Activated CD8-positive, alpha-beta memory T cell treated with anti-CD3 and anti-CD28 coated beads for 48 hours (primary cell): ENCODE measurements at places on chromosomes 3 and 15.
A peak's percentile ranks its signal among the peaks of the same experiment; 100 is the strongest.

- DNase-seq = no peak
Observed at GRCh38 chr3:4398120-4398940, 68.7 kb downstream of the SUMF1 start.

DNA sequence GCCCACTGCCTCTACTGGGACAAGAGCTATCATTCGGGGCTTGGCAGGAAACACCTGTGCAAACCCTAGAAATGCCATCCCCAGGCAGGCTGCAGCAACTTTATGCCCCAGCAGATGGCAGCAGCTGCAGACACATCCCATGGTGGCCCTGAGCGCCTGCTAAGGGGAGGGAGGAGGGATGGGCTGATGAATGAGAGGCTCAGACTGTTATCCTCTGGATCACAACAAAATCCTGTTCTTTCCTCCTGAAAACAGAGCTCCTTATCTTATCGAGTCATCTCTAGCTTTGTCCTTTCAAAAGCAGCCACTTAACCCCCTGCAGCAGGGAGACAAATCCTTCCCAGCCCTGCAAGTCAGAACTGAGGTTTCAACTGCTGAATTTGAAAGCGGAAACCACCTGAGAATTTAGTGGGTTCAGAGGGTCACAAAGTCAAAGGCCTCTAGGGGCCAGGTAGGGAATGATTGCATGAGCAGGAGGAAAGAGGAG lies 90.6 kb upstream of the PROK2 start:
- peak; percentile 52 for DNase-seq

DNA sequence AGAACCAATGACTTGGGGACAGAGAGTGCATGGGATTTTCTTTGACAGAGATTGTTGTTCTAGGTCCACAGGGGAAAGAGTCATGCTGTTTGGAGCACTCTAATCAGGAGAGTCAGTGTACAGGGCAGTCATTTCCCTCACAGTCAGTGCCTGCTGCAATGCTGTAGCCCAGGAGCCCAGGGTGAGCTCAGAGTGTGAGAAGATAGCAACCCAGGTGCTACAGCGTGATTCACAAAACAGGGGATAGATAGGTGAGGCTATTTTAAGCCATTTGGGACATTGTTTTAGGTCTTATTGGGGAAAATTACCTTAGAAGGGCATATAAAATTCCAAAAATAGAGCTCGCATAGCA lies 37.3 kb downstream of the LNP1 start:
- no peak for DNase-seq

GRCh38 chr3:173796890-173797289 lies 399.3 kb downstream of the NLGN1 start:
- no peak for DNase-seq

GRCh38 chr3:194482196-194482593 lies 4.6 kb downstream of the ATP13A3 start:
- no peak for DNase-seq

DNA sequence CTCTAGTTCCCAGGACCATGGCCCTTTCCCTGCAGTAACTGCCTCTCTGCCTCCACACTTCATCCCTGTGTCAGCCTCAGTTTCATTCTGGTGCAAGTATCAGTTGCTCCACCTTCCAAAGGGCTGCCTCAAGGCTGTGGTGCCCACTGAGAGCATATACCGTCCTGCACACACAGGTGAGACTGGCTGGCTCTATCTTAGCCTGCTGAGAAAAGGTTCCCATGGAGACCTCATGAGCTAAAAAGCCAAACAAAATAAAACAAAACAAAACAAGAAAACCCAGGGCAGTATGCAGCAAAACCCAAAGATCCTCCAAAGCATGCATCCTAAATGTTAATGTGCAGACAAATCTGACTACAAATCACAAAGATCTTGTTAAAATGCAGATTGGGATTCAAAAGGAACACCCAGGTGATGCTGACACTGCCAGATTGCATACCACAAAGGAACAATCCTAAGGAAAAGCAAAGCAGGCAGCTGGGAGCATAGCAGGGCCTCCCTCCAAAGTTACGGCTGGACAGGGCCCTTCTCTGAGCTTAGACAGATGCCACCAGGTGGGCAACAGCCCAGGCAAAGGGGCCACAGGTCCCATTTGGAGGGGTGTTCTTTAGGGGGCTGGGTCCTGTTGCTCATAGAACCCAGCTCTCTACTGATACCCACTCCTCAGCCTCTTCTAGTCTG lies 76.3 kb upstream of the SLCO2A1 start:
- DNase-seq = no peak

GRCh38 chr3:49967291-49967690 lies 27.3 kb downstream of the RBM6 start:
- no peak for DNase-seq

GRCh38 chr3:76943058-76943457 lies 96.8 kb upstream of the ROBO2 start:
- DNase-seq = no peak

- DNase-seq = no peak
Observed at GRCh38 chr3:76912841-76913383, 127.0 kb upstream of the ROBO2 start.

- no peak for DNase-seq
Observed at GRCh38 chr15:77784361-77785292, 151.9 kb upstream of the LINGO1 start.

DNA sequence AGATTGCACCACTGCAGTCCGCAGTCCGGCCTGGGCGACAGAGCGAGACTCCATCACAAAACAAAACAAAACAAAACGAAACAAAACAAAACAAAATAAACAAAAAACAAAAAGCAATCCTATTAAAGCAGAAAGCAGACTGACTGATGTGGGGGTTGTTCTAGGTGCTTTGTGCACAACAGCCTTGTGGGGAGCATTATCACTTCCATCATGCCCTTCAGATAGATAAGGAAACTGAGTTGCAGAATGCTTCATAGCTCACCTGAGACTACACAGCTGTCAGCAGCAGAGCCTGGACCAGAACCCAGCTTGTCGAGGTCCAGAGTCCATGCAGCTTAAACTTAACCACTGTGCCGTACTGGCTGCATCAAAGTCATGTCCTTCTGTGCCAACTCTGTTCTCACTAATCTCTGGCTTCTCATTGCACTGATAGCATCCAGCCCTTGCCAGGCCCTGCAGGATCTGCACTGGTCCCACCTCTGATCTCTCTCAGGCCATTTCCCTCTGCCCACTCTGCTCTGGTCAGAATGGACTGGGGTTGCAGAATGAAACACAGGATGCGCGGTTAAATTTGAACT lies 47.6 kb upstream of the MRPS22 start:
- DNase-seq = no peak

DNA sequence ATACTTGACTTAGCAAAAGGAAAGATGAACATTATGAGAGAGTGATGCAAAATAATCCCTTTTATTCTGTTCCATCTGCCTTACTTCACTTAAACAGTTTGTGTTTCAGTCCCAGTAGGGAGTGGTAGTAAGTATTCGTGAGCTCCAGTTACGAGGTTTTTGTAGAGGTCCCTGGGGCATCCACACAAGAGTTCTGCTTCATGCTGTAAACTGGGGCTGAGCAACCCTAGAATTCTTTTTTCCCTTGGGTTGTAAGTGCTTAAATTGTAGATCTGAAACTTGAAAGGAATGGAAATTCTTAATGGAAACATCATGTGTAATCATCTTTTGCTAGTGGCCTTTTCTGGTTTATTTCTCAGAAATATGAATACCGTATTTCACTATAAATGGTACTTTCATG lies 79.5 kb downstream of the SEMA6D start:
- no peak for DNase-seq

DNA sequence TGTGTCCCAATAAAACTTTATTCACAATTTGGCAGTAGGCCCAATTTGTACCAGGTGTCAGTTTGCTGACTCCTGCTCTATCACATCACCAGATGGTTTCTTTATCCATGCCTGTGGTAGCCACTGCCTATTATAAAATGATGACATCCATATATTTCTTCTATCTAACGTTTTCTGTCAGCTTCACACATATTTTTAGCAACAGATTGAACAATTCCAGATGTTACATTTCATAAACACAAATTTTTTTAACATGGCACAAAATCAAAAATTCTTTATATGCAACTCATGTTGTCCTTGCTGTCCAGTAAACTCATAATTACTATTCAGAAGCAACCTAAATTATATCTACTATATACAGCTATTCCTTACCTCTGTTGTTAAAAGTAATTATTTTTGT lies 1371.6 kb downstream of the NSUN3 start:
- DNase-seq = no peak

DNA sequence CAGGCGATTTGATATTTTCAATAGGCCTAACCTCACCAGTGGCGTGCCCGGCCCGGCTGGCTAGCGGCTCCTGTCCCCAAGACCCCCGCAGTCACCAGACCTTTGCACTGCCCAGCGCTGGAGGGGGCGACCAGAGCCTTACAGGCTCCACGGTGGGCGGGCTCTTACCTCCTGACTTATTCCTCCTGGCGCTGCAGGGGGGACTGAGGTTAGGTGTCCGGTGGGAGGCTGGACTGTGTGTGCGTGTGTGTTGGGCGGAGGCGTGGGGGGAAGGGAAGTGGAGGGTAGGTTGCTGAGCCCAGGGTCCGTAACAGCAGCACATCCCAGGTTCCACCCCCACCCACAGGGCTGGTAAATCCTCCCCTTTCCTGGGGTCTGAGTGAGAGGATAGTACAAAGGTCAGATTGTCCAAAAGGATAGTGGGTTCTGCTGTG lies 27.5 kb upstream of the THRB start:
- no peak for DNase-seq

DNA sequence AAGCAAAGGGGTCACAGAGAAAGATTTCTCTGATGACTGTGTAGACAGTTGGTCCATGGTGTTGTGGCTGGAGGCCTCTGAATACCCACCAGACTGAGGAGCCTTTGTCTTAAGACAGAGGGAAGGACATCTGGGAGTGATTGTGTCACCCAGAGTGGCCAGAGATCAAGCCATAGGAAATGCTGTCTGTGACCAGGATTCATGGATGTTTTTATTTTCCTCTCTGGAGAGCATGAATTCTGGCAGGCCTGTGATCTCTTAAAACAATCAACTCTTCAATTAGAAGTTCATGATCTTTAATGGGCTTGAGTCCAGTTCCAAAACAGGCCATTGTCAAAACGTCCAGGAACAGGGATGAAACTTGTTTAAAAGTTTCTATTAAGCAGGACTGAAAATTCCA lies 198.9 kb upstream of the CTDSPL start:
- DNase-seq = no peak

- DNase-seq = peak; percentile 17
Observed at GRCh38 chr3:179148616-179149405, 654 bp downstream of the PIK3CA start.

- DNase-seq = no peak
Observed at GRCh38 chr3:171765511-171765887, 44.8 kb downstream of the PLD1 start.

- DNase-seq = no peak
Observed at GRCh38 chr3:39473452-39474125, 6.1 kb downstream of the MOBP start.

- no peak for DNase-seq
Observed at GRCh38 chr3:61595826-61596225, 34.5 kb downstream of the PTPRG start.

DNA sequence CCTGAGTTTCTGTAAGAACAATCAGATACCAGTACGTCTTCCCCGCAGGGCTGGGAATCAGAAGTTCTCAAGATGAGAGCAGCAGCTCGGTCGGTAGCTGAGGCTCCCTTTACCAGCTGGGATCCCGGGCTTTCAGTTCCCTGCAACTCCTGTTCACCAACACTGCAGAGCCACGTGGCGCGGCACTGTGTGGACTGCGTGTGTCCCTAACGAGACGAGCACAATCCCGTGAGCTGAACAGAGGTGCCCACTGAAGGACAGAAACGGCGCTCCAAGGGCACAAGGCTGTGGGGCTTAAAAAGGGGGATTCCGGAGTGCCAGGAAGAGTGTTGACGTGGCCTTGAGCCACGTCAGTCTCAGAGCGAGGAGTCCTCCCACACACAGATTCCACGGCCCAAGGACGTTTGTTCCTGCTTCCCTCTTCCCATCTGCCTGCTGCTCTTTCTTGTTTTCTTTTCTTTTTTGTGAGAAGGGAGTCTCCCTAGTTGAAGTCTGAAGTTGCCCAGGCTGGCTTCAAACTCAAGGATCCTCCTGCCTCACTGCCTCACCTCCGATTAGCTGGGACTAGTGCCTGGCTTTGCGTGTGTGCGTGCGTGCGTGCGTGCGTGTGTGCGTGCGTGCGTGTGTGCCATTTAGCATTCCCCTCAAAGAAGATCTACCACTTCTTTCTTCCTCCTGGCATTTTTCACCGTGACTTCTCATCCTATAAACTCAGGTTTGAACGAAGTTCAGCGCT lies 37.1 kb upstream of the RPL35A start:
- no peak for DNase-seq

DNA sequence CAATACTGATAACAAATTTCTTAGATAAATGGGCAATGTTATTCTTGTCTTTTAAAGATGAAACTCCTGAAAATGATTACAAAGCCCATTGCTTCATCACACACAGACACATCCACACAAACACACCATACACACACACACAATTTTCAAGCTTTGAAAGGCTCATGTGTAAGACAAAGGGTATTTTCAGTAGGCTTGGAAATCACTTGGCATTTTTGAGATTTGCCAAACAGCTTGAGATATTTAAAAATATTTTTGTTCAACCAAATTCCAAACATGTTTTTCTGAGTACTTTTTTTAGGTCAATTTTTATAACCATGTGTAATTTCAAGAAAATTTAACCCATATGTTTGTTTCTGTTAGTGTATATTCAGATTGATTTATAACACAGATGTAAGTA lies 283.7 kb downstream of the ROBO2 start:
- no peak for DNase-seq

- no peak for DNase-seq
Observed at GRCh38 chr15:45268135-45268534, 16.1 kb downstream of the SLC28A2 start.

GRCh38 chr3:176795891-176796290 lies 401.4 kb downstream of the TBL1XR1 start:
- no peak for DNase-seq

DNA sequence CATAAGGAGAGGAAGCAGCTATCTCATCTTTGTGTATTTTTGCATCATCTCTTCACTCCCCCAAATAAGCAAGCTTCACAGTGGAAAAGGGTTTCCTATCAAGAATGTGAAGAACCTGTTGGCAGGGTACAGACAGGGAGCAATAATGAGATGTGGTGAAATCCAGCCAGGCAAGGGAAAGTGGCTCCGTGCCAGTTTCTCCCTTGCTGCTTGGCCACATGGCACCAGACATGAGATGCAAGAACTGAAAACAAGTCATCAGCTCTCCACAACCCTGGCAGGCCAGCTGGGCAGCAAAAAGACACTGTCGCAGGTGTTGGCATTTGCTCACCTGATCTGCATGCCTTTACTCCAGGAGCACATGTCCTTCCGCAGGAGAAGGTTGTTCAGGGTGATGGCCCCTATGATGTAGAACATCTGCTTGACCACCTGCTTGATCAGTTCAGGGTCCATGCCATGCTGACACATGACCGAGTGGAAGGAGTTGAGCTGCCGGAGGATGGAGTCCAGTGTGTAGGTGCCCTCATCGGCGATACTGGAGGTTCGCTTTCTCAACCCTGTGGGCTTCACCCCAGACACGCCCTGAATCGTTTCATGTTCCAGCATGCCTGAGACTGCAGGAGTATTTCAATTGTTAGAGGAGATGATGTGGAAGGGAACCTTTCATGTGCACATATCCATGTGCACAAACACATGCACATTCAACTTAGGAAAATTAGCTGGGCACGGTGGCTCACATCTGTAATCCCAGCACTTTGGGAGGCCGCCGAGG lies 23.3 kb upstream of the MYO5C start:
- no peak for DNase-seq
